ENCODE measurements at places on chromosomes 7 and 10. TPM values are rescaled to one million over a fixed set of nuclear protein-coding genes. Genes with fewer than 3 reads are reported as not detected.

Gene OPN1SW
- not detected for total RNA-seq

Gene ANXA8L1
- 2.7 TPM for total RNA-seq

Gene CHCHD3
- total RNA-seq: 72.1 TPM

Gene TMEM72
- not detected for total RNA-seq

Gene OPN4
- not detected for total RNA-seq

Gene POLL
- 24.5 TPM for total RNA-seq

Gene SMC3
- total RNA-seq: 12.1 TPM

Gene HTR7
- total RNA-seq: 0.18 TPM

Gene ATOH7
- total RNA-seq: not detected

Gene SPDYE8
- not detected for total RNA-seq

Gene DOCK1
- 24.5 TPM for total RNA-seq

Gene ADAP1
- total RNA-seq: 2.3 TPM

Gene METTL2B
- 38.1 TPM for total RNA-seq

Gene MMP21
- not detected for total RNA-seq

Gene SFTPA1
- not detected for total RNA-seq

Data from myometrial cell (primary cell).